ENCODE measurements at places on chromosomes 16 and 17.
A peak's percentile ranks its signal among the peaks of the same experiment; 100 is the strongest.

DNA sequence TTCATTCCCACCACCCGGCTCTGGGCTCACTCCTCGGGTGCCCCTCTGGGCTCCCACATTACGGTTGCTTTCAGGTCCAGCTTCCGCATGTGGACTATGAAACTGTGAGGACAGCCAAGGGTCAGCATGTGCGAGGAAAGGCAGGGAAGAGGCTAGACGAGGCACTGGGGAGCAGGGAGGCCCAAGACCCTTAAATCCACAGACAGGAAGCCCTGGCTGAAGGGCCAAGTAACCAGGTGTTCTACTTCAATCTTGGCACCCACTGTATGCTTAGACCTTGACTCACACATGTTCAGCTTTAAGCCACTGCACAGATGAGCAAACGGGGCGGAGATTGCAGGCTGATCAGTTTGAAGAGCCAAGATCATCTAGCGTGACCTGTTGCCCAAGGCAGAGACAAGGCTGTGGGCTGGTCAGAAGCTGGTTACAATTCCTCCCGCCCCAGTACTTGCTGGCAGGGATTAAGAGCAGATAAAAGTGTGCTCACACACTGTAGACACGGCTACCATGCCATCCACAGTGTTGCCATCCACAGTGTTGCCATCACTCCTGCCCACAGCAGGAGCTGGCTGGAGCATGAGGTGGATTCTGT is at the start of gene CES4A:
CES4A (plus strand) TSS at position 393 of the 592 bp plus-strand sequence; CDS start at position 577, 184 bp downstream.
- DNase-seq: no peak

- no peak for DNase-seq
These were observed 136.7 kb upstream of the NUDT7 start for GRCh38 chr16:77585379-77586251.

GRCh38 chr17:60435244-60436167 is 13.2 kb downstream of the CHCT1 start:
- DNase-seq: peak; percentile 28

DNA sequence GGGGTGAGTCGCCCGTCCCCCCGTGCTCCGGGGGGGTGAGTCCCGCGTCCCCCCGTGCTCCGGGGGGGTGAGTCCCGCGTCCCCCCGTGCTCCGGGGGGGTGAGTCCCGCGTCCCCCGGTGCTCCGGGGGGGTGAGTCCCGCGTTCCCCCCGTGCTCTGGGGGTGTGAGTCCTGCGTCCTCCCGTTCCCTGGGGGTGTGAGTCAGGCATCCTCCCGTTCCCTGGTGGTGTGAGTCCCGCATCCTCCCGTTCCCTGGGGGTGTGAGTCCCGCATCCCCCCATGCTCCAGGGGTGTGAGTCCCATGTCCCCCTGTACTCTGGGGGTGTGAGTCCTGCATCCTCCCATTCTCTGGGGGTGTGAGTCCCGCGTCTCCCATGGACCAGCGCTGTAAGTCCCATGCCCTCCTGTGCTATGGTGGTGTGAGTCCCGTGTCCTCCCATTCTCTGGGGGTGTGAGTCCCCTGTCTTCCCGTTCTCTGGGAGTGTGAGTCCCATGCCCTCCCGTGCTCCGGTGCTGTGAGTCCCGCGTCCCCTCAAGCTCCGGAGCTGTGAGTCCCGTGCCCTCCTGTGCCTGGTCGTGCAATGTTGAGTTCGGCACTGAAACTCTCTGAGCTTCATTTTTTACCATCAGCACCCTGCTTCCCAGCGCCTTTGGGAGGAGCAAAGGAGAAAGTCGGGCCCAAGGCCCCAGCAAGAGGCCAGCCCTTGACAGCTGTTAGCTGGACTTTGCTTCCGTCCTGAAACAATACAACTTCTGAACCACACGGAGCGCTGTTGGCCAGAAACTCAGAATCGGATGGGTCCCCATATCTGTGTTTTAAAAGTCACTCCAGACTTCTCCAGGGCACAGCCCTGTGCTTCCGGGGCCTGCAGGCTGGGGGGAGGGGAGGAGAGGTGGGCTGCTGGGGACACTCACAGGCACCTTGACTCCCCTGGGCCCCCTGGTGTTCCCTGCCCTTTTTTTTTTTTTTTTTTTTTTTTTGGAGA is 11.5 kb upstream of the ZC3H18 start:
- DNase-seq: no peak

- DNase-seq: no peak
These were observed 48.7 kb downstream of the NKD1 start for GRCh38 chr16:50596762-50597450.

DNA sequence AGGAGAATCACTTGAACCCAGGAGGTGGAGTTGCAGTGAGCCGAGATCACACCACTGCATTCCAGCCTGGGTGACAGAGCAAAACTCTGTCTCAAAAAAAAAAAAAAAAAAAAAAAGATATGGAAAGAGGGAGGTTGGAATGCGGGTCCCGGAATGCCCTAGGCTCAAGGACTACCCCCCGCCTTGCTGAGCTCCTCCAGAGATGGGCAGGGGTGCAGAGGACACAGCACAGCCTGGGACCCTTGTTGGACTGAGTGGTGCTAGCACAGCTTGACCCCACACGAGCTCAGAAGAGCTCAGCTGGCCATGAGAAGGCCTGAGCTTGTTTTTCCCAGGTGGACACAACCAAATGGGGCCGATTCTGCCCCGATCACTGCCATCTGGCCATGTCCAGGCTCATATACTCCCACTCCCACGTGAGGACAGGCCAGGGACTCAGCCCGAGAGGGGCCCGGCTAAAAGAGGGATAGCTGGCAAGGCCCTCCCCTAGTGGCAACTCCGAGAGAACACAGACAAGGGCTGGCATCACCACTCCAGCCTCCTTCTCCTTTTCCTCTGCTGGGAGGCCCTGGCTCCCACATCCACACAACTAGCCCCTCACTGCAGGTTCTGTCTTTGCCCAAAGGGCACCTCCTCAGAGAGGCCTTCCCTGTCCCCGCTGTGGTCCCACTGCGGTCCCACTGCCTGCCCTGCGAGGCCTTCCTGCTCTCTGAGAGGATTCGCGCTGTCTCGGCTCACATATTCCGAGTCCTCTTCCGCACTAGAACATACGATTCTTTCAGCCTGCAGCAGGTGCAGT is 11.0 kb downstream of the SGCA start:
- no peak for DNase-seq
